ENCODE measurements at places on chromosomes 16 and 17.

- no peak for DNase-seq
These were observed 30.9 kb downstream of the TBCD start for GRCh38 chr17:82782657-82783207.

DNA sequence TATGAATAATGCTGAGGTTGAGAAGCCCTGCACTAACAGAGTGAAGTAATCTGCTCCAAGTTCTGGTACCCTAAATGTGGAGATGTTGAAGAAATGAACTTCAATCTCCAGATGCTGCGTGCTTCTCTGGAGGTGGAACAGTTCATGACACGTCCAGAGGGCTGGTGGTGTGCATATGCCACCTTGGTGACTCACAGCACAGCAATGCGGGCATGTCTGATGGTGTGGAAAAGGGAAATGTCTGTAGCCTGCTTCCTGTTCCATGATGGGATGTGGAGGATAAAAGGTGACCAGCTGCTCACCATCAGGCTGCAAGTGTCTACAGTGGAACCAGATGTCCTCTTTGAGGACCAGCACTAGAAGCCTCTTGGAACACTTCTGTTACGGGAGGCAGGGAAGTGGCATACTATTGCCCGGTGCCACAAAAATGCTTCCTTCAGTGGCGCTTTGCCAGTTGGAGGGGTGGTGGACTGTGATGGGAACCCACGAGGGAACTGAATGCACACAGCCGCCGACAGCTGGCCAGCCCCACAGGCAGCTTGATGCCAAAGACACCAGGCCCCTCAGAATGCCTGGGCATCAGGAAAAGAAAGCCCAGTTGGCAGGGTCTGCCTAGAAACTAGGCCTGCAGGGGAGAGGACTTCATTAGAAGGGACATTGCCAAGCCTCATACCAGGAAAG, 19.9 kb downstream of the SNX11 start:
- no peak for DNase-seq

DNA sequence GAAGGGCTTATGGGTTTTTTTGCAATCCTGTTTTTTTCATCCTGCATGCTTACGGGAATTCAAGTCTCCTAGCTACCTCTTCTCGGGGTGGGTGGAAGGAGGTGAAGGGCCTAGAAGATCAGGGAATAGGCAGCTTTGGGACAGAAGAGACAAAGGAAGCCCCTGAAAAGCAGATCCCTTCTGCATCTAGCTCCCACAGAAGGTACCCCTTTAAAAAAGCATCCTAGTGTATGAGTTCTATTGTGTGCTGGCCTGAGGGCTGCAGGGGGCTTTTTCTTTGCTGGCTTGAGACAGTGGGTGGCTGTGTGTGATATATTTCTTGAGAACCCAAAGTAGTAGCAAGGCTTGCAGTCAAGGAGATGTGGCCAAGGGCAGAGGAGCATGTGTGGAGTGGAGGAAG, 330.5 kb downstream of the MAF start:
- DNase-seq, result no peak

GRCh38 chr16:66095676-66096075, 270.8 kb upstream of the CDH5 start:
- DNase-seq, result no peak

GRCh38 chr17:61404913-61405685, 5.5 kb downstream of the TBX2 start:
- no peak for DNase-seq

DNA sequence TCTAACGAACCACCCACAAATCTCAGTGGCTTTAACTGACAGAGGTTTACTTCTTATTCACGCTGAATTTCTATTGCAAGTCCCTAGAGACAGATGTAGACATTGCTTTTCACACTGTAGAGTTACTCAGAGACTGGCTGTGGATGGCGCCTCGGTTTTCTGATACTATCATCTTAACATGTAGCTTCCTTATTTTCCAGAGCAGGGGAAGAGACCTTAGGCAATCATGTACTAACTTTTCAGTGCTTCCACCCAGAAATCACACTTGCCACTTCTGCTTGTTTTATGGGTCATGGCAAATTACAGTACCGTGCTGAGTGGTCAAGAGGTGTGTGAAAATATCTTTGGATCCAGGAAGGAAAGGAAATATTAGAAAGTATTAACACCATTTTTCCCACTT, 65.4 kb downstream of the MAF start:
- DNase-seq, result no peak

DNA sequence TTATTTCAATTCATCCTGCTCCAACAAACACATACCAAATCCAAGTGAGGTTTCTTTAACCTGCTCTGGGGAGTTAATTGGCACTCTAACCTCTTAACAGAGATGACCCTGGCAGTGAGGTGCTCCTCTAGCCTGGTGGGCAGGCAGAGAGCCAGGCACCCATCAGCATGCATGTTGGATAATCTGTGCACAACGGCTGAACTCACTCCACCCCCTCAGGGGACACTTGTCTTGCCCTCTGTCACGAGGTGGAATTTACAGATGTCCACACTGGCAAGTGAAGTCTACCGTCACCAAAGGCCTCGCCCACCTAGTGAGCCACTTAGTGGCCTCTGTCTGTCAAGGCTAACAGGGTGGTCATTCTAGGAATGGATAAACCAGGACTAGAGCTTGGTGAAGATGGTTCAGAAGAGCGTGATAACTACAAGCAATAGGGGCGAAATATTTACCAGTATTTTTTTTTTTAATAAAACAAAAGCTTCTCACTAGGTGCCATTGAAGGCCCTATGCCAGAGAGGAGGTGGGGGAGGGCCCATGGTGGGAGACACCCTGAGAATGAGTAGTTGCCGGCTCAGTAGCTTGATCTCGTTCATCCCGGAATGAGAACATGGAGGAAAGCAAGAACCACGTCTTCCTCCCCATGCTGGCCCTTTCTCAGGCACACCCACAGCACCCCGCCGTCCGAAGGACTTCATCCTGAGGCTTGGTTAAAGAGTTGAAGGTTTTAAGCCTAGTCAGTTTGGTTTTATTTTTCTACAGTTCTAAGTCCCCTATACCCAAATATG, 25.2 kb downstream of the PLD6 start:
- no peak for DNase-seq

GRCh38 chr16:81095653-81095952, 592 bp downstream of the GCSH start:
- no peak for DNase-seq

GRCh38 chr17:27343294-27343693, 49.4 kb downstream of the WSB1 start:
- no peak for DNase-seq

DNA sequence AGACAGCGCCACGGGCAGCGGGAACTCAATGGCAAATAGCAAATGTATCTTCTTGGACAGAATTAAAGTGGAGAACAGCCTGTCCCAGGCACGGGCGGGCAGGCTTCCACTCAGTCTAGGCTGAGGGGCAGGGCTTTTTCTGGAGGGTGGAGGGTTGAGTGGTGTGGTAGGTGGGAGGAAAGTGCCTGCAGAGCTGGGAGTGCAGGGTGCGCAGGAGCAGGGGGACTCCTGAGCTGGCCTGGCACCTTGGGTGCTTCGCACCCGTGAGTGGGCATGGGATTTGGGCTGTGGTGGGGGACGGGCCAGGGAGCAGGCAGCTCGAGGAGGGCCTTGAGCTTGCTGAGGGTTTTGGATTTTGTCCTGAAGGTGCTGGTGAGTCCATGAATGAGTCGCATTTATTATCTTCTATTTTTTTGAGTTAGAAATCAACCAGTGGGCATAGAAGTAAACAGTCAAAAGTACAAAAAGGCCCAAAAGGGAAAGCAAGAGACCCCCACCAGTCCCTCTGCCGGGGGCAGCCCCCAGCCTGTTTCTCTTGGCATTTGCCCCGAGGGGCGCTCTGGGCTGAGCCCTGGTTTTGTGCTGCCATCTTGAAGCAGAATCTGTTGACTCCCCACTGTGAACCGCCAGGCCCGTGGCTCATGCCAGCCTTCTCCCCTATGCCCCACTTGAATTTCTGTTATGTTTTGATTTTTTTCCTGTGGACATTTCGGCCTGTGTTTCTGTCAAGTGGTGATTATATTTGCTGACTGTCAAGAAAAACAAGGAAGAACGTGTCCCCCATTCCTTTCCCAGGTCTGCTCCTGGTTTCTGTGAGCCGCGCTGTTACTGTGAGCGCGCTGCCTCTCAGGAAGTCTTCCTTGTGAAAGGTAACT, 8.2 kb downstream of the ADORA2B start:
- DNase-seq, result no peak

GRCh38 chr16:65468133-65468532, 346.3 kb upstream of the CDH11 start:
- DNase-seq, result no peak

DNA sequence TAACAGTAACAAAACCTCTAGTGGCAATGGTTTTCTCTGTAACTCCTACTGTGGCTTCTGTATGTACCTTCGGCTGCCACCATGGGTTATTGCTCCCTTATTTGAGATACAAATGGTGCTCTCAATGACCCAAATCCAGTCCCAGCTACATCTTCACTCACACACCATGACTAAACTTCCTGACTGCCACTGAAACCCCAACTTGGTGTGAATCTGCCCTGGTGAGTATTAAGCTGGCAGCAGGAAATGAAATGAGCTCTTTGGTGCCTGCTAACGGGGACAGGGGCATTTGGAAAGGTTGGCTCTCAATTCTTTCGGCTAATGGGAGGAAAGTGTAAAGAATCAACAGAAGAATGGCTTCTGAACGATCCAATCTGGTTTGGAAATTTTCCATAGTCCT, 7.5 kb upstream of the SLC35B1 start:
- DNase-seq, result no peak

GRCh38 chr16:9476744-9477143, 385.3 kb downstream of the HAPSTR1 start:
- DNase-seq, result no peak

- DNase-seq, result no peak
These were observed 421.5 kb downstream of the SLC39A11 start for GRCh38 chr17:72671016-72671415.

DNA sequence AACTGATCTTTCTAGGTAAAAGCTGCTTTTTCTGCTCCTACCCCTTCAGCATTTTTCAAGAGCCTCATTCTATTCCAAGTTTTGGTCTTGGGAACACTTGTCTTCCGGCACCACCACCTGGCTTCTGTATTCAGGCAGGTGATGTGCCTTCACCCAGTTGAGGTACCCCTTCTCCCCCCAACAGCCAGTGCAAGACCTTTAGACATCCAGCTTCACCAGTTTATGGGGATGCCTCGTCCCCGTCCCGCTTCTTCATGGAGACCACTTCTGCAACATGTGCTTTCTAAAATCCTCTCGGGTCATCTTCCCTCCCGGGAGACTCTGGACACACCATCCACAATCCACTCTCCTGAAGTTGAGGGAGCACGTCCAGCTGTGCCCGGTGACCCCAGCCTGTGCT, 69.9 kb downstream of the SRCIN1 start:
- DNase-seq, result no peak

DNA sequence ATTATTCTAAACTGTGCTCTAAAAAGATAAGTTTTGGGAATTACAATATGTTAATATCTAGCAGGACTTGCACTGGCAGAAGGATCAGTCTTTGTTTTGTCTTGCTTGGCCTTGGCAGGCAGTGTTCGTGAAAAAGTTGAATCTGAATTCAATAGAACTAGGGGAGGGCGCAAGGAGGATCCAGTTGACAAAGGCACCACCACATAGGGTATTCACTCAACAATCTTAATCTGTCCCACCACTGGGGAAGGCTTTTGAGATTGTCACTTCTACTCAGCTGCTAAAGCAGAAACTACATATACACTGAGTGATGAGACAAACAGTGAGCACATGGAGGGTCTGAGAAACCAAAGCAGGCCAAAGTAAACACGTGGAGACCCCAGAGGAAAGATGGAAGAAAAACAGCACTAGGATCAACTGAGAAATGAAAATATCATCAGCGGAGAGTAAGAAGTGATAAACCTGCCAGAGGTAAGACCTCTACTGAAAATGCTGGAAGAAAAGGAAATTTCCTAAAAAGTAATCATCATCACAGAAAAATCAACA, 2.4 kb downstream of the AMFR start:
- DNase-seq, result no peak
